ENCODE measurements at places on chromosomes 6 and 20.

DNA sequence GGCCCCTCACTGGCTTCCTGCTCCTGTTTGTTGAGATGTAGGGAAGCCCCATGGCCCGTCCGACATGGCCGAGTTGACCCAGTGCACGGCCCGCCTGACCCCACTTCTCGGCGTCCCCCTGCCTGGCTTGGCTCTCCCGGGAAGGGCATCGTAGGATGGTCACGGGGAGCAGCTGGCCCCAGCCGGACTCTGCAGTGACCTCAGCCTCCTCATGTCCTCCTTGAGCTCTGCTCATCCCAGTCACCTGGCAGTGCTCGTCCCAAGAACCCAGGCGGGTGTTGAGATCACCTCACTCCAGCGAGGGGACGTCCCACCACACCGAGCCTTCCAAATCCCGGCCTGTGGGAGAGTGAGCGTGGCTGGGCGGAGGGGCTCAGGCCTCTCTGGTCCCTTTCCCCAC, 15.7 kb downstream of the SLCO4A1 start:
- no peak for DNase-seq

GRCh38 chr6:125816828-125817280, 26.1 kb downstream of the NCOA7 start:
- no peak for DNase-seq

GRCh38 chr6:98841621-98842341, 7.4 kb downstream of the POU3F2 start:
- no peak for DNase-seq

GRCh38 chr6:159805440-159806020, 5.5 kb downstream of the PNLDC1 start:
- no peak for DNase-seq

- no peak for DNase-seq
Measured at GRCh38 chr20:57678340-57678739, 31.5 kb downstream of the PMEPA1 start.

DNA sequence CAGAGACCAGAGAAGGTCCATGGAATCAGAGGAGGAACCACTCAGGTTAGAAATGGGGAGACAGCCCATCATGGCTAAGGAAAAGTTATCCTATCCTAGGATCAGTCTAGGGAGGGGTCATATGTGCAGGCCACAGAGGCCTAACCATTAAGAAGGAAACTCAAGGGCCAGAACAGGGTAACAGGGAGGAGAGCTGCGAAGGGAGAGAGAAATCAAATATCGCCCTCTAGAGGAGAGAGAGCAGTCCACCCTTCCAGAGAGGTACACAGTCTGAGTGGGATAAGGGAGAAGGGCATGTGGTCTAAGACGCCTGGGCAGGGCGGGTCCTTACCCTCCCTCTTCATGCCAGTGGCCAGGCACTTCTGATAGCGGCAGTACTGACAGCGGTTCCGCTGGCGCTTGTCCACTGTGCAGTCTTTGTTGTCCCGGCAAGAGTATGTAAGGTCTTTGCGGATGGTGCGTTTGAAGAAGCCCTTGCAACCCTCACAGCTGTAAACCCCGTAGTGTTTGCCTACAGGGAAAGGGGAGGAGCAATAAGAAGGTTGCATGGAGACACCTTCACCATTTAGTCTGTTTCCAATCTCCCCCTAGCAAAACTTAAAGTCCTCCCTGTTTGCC, 2.9 kb downstream of the RXRB start:
- no peak for DNase-seq

- DNase-seq = no peak
Measured at GRCh38 chr20:21693322-21693721, 12.1 kb upstream of the PAX1 start.

- DNase-seq = no peak
Measured at GRCh38 chr6:170476360-170476759, 76.7 kb downstream of the PSMB1 start.
